ENCODE measurements at places on chromosomes 16 and 17.

DNA sequence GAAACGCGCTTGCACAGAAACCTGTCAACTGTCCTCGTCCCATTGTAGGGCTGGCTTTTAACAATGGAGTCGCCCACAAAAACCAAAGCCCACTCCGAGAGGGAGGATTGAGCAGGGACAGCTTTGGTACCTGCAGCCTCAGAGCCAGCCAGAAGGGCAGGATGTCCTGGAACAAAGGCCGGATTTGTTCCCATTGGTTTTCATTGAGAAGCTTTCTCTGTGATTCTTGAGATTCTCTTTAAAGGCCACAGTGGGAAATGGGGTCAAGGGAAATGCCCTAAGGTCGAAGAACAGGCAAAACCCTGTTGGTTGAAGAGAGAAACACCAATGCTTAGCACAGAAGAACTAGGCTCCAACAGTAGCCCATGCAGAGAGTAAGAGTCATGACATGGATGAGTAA is 65.4 kb downstream of the C16orf78 start:
- DNase-seq, result no peak

DNA sequence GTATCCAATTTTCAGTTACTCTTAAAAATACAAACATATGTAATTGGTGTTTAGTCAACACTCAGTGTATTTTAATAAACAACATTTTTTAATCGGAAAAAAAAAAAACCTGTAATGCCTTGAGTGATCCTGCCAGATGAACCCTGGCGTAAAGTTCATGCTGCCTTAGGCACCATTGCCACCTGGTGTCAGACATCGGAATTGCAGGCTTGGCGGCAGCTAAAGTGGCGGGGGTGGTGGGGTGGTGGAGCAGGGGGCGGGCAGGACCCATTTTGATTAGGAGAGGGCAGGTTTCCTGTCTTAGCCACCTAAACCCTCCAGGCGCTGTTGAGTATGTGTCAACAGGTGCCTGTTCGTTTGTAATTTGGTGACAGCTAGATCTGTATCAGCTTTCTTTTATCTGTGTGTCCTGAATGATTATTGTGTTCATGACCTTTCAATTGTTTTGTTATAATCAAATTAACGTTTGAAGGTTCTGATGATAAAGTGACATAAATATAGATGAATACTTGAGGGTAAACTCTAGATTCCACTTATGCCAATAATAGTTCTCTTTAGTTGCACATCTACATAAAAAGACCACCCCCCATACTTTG is 588.7 kb downstream of the CDH13 start:
- peak; percentile 4 for DNase-seq

- no peak for DNase-seq
Observed at GRCh38 chr17:64209983-64210382, 53.1 kb downstream of the TEX2 start.

GRCh38 chr16:62913924-62914323 is 877.7 kb upstream of the CDH8 start:
- no peak for DNase-seq

GRCh38 chr17:30173649-30174048 is 57.0 kb downstream of the NSRP1 start:
- no peak for DNase-seq

- DNase-seq, result no peak
Observed at GRCh38 chr16:77111056-77111565, 79.9 kb upstream of the MON1B start.
